ENCODE measurements at places on chromosomes 16 and 17. TPM values are rescaled to one million over a fixed set of nuclear protein-coding genes. Genes with fewer than 3 reads are reported as not detected.

DNA sequence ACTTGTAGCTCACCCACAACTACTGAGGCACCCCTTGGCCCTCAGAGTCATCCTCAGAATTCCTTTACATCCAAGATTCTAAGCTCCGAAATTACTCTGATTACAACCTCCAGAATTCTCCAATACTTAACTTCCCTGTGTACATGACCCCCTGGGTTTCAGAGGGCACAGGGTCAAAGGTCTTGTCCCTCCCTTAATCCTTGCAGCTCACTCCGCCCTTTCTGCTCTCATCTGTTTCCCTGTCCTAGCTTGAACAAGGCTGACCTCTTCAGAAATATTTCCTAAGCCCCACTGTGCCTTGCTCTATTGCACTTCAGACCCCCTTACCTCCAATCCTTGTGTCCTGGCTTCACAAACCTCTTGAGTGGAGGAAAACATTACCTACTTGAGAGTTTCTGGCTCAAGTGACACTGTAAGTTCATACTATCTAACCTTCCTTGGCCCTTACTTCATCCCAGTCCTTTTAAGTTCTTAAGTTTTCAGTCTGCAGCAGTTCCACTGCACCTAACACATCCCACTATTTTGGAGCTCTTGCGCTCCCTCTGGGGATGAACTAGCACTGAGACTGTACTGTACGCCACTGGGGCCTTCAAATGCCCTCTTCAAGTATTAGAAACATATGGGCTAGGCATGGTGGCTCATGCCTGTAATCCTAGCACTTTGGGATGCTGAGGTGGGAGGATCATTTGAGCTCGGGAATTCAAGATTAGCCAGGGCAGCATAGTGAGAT, 6.2 kb downstream of the N4BP1 start:
- DNase-seq: no peak

DNA sequence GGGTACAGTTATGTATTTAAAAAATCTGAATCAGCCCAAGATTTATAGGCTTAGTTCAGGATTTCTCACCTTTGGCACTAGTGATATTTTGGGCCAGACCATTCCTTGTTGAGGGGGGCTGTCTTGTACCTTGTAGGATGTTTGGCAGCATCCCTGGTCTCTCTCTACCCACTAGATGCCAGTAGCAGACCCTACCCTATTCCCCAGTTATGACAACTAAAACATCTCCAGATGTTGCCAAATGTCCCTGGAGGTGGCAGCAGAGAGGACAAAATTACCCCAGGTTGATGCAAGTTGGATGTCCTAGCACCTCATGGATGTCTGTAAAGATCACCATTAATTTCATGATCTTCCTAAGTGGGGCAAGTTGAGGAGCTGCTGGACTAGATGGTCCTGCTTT, 45.8 kb downstream of the SYT17 start:
- DNase-seq: no peak

DNA sequence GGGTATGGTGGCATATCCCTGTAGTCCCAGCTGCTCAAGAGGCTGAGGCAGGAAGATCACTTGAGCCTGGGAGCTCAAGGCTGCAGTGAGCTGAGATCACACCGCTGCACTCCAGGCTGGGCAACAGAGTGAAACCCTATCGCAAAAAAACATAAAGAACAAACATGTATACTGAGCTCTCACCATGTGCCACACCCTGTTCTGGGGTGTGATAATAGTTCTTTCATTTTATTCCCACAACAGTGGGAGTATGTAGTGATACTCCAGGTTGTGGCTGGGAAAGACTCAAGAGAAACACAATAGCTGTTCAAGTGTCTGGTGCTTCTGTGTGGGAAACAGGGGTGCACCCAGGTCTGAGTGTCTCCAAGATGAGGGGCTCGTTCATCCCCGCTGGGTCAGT, 90.7 kb downstream of the SOCS1 start:
- no peak for DNase-seq

PAM16 gene
- total RNA-seq: 57.5 TPM

DNA sequence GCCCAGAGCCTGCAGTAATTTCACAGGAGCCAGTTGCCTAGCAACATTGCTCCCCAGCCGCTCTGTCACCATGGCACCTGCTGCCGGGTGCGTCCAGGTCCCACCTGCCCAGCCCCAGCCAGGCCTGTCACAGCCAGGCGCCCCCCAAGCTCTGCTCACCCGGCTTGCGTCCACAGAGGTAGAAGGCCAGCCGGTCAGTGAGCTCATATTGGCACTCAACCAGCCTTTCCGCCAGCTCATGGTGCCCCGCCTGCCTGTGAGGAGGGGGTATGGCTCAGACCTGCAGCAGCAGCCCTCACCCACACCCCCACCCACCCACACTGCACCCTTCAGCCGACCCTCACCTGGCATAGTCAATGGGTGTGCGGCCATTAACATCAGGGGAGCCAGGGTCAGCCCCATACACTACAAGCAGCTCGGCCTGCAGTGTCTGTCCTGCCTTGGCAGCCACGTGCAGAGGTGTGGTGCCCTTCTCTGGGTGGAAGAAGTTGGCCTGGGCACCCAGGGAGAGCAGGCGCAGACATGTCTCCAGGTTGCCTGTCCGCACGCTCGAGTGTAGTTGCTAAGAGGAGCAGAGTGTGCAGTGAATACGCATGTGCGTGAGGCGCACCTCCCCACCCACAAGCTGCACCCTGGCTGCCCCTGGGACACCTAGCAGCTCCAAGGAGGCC, 7.7 kb downstream of the GIT1 start:
- no peak for DNase-seq

HOXB1 gene
- total RNA-seq: not detected

- peak; percentile 94 for DNase-seq
These were observed 2.6 kb downstream of the CAMKK1 start for GRCh38 chr17:3890082-3890877.

GRCh38 chr16:64693946-64694345, 427.9 kb downstream of the CDH11 start:
- DNase-seq: no peak

GRCh38 chr17:48576479-48577309, 1.5 kb downstream of the HOXB4 start:
- DNase-seq: no peak

- no peak for DNase-seq
These were observed 21.1 kb upstream of the NCBP3 start for GRCh38 chr17:3867106-3867505.

DNA sequence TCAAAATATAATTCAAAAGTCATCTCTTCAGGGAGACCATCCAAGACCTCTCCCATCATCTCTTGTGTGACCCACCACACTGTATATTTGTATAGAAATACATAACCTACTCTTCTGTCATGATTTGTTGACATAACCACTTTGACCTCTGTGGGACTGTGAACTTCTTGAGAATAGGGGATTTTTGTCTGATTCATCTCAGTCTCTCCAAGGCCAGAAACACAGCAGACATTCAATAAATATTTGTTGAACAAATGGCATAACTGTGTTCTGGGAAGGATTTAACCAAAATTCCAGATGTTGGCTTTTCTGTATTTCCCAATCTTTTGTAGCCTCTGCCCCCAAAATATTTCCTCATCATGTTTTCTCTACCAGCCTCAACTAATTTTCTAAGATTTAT, 169.7 kb downstream of the CDH11 start:
- peak; percentile 31 for DNase-seq

C16orf46 gene
- 0.70 TPM for total RNA-seq

DNA sequence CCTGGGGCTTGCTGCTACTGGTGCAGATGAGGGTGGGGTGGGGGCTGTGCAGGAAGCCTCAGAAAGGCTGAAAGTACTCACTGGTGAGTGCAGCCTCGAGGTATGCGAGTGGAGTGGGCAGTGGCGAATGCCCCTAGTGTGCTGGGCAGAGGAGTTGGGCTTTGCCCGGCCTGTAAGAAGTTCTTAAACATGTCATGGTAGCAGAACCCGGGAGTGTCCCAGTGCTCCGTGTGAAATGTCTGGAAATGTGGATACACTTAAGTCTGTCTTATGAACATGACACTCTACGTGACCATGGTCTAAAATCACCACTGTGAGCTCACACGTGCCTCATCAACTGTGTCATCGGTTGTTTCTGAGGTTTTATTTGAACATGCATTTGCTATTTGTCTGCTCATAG, 1.7 kb downstream of the SMTNL2 start:
- DNase-seq: no peak

DNA sequence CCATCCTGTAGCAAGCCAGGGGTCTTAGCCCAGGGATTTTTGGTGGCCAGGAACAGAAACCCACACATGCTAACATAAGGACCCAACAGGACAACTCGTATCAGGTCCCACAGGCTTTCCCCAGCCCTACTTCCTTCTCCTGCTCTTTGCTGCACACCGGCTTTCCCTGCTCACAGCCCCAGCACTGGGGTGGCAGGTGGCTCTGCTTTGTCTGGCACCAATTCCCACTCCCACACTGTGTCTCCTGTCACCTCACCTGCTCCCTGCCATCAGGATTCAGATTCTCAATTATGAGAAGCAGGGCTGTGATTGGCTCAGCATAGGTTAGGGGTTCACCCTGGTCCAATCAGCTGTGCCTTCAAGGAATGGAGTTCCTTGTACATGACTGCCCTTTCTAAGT, 94.1 kb downstream of the TMEM132E start:
- DNase-seq: no peak

HSD11B2 gene
- not detected for total RNA-seq

OVCA2 gene
- total RNA-seq: 43.7 TPM

STX1B gene
- 7.0 TPM for total RNA-seq

DNA sequence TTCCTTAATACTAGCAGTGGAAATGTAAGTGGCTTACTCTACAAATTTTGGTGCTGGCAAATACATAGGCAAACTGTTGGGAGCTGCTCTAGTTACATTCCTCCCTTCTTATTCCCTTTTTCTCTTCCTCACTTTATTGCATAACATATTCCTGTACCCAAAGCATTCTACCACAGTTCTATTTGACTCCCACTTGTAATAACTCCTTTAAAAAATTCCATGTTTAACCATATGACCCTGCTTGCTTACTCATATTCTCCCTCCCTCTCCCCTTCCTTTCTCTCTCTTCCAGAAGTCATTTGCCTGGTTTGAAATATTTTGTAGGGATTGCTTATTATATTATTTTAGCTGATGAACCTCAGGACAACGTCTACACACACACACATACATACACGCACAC, 22.7 kb downstream of the NQO1 start:
- no peak for DNase-seq

DNA sequence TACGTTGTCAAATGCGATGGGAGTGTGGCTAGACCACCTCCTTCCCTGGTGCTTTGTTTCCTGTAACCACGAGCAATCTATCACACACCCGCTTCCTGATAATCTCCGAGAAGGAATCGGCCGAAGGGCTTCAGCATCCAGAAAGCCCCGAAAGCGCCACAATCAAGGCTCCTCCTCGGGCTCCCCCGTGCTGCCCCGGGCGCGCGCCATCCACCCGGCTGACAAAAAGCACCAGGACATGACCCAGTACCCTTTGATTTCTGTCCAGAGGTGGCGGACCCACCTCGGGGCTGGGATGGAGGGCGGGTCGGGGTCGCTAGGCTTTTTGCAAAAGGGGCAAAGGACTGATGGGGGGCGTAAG, 743 bp upstream of the ARMC7 start:
- DNase-seq: no peak

GRCh38 chr17:77735081-77735565, 223.4 kb upstream of the TNRC6C start:
- DNase-seq: no peak

DNA sequence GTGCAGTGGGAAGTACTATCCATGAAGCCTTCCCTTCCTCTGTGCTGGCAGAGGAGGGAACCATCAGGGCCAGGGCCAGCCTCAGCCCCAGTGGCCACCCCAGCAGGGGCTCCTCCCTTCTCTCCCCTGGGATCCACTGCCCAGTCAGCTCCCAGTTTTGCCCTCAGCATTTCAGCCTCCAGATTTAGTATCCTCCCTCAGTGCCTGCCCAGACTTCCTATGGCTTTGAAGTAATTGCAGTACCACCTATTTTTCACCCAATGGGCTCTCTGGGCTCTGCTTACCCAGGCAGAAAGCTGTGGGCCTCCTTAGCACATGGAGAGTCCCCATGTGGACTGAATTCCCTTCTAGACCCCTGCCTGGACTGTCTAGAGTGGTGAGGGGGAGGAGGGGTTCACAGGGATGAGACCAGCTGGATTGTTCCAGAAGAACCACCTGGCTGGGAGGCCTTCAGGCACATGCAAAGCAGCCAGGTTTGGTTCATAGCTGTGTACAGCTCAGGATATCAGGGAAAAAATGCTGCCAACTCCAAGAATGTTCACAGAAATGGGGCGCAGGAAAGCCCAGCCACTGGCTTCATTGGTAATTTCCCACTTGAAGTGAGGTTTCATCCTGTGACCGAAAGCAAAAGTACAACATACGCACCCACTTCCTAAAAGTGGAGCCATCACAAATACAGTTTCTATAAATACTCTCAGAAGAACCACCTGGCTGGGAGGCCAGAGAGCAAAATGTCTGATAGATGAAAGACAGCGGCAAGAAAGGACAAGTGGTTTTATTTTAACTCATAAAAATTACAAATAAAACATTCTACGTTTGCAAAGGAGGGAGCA, 15.2 kb upstream of the HERPUD1 start:
- no peak for DNase-seq

DNA sequence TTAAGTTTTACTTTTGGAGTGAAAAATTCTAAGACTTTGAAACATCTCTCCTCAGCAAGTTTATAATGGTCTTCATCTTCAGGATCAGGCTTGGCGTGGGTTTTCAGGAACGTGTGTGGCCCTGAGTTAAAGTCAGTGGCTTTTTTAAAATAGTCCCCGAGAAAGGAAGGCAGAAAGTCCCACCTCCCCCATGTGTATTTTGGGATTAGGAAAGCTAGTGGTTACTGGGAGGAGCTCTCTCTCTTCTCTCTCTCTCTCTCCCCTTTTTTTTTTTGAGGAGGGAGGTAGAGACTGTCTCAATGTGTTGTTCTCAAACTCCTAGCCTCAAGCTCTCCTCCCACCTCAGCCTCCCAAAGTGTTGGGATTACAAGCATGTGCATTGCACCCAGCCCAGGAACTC, 213.2 kb downstream of the IRX3 start:
- DNase-seq: no peak

RNFT1 gene
- 7.9 TPM for total RNA-seq

- DNase-seq: no peak
These were observed 293.1 kb downstream of the MAP2K4 start for GRCh38 chr17:12313786-12314185.

DNA sequence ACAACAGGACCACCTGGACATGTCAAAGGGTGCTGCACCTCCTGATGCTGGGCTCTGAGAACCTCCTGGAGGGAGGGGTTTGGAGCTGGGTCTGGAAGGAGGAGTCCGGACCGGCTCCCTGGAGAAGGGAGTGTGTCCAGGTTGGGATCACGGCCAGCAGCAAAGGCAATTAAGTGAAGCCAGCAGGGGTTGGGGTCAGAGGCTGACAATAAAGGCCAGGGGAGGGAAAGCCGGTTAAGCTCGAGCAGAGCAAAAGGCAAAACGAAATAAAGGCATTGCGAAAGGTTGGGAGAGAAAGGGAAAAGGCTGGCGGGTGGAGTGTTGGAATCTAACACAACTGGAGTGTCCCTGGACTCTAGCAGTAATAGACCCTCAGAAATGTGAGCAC, 992 bp upstream of the CACNG4 start:
- no peak for DNase-seq

DNA sequence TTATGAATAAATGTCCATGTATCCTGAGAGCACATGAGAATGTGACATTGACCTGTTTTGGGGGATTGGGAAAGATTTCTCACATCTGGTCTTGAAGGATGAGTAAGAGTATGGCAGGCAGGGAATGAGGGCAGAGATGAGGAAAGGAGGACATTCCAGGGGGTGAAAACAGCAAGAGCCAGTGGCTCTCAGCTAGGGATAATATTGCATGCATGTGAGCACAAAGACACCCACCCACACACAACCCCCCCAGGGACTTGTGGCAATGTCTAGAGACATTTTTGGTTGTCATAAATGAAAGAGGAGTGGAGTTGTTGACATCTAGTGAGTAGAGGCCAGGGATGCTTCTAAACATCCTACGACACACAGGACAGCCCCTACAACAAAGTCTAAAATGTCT, 6.0 kb downstream of the MYO1D start:
- DNase-seq: peak; percentile 46

- DNase-seq: no peak
These were observed 21.8 kb downstream of the NARF start for GRCh38 chr17:82480318-82480717.
